ENCODE measurements at places on chromosomes 4 and X.

GRCh38 chr4:36773467-36773866, 471.1 kb upstream of the NWD2 start:
- peak; percentile 16 for DNase-seq

- DNase-seq: no peak
Observed at GRCh38 chr4:54109241-54110018, 9.5 kb downstream of the GSX2 start.

DNA sequence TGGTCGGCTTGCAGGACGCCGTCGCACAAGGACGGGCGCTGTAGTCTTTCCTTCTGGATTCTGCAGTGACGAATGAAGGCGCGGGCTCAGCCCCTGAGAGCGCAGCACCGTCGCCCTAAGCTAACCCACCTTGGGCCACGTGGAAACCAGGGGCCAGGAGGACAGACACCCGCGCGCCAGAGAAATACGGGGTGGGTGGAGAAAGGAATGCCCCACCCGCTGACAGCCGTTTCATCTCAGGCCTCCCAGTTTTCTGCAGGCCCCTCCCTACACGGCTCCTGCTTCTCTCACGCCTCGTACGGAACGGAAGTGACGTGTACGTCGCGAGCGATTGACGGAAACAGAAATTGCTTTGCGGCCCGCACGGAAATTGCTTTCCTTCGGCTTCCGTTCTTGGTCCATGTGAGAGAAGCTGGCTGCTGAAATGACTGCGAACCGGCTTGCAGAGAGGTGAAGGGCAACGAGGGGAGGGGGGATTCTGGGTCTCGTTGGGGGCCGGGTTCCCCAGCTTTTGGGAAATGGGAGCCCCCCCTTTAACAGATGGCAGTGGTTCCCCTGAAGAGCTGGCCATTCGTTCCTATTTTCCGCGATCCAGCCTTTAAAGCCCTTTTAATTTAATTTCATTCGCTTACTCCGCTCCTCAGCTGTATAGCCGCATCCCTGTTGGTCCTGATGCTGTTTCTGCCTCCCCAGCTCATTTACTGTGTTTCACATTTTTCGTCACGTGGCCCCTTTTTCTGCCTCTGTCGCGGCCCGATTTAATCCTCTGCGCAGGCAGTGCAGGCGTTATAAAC, at the start of gene UTP14A:
Gene UTP14A, plus strand, starts transcription at position 378 of the 794 bp plus-strand sequence. Its CDS starts 47 bp downstream, at position 425.
- DNase-seq: peak; percentile 79

GRCh38 chr4:61162116-61162515, 38.0 kb upstream of the ADGRL3 start:
- no peak for DNase-seq

- DNase-seq: peak; percentile 0
Observed at GRCh38 chrX:33725535-33726210, 406.4 kb downstream of the FAM47A start.

DNA sequence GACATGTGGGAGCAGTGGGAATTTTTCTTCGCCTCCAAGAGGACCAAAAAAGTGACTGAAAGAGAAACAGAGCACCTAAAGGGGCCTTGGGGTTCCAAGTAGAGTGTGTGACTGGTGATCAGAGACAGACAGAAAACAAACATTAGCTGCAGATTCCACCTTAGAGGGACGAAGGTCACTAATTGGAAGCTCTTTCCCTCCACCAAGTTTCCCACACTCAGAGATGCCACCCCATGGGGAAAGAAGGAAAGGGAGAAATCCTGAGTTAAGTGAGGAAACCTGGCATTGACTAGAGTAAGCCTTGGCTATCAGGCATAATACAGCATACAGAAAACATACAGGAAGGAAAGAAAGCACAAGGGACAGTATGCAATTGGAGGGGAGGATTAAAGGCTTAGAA, 90.9 kb downstream of the HNRNPD start:
- no peak for DNase-seq

GRCh38 chrX:50635817-50636365, 165.3 kb upstream of the DGKK start:
- no peak for DNase-seq

GRCh38 chr4:104549736-104550135, 55.0 kb upstream of the CXXC4 start:
- no peak for DNase-seq

GRCh38 chr4:165440415-165441158, 61.8 kb downstream of the CPE start:
- DNase-seq: no peak

DNA sequence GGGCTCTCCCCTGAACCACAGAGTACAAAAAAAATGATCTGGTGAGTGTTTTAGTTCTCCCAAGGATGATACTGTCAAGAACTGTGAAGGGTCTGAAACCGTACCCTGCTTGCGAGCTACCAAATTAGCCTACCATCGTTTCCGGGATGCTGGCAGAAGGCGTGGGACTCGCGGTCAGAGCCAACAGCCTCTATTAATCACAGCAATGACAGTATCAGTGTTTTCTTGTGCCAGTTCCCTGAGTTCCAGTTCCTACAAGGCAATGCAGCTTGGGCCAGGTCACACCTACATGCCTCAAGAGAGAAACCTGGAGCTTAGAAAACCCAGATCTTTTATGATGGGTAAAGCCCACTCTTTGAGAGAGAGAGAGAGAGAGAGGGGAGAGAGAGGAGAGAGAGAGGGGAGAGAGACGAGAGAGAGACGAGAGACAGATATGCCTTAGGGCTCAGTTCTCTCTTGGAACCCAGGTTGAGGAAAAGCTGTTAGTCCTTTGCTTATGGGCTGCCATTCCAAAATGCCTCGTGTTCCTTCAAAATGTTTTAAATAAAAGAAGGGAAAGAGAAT, 327.8 kb downstream of the ARHGAP10 start:
- DNase-seq: no peak
